Activated CD8-positive, alpha-beta memory T cell treated with anti-CD3 and anti-CD28 coated beads for 48 hours (primary cell): ENCODE measurements at places on chromosomes 16 and 17.
A peak's percentile ranks its signal among the peaks of the same experiment; 100 is the strongest.

DNA sequence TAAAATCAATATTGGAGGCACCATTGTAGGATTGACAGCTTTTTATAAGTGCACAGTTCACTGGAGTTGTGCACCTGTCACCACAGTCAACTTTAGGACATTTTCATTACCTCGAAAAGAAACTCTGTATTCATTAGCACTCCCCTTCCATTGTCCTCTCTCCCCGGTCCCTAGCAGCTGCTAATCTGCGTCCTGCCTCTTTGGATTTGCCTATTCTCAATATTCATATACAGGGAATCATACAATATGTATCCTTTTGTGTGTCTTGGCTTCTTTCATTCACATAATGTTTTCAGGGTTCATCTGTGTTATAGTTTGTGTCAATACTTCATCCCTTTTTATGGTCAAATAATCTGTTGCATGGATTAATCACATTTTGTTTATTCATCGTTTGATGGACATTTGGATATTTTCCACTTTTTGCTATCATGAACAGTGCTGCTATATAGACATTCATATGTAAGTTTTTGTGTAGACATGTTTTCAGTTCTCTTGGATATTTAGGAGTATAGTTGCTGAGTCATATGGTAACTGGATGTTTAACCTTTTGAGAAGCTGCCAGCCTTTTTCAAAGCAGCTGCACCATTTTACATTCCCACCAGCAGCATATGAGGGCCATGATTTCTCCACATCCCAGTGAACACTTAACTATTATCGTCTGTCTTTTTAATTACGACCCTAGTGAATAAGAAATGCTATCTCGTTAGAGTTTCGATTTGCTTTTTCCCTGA, 9.8 kb downstream of the DNAJA3 start:
- DNase-seq: no peak

DNA sequence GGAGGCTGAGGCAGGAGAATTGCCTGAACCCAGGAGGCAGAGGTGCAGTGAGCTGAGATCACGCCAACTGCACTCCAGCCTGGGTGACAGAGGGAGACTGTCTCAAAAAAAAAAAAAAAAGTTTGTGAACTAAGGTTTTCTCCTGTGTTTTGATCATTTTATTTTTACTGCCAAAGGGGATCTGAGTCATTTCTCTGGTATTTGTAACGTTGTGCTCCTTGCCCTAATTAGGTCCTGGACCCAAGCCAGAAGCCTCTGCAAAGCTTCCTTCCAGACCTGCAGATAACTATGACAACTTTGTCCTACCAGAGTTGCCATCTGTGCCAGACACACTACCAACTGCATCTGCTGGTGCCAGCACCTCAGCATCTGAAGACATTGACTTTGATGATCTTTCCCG, 32.1 kb downstream of the IST1 start:
- DNase-seq: no peak

- DNase-seq: no peak
These were observed 5.4 kb upstream of the KRT12 start for GRCh38 chr17:40872416-40872815.

DNA sequence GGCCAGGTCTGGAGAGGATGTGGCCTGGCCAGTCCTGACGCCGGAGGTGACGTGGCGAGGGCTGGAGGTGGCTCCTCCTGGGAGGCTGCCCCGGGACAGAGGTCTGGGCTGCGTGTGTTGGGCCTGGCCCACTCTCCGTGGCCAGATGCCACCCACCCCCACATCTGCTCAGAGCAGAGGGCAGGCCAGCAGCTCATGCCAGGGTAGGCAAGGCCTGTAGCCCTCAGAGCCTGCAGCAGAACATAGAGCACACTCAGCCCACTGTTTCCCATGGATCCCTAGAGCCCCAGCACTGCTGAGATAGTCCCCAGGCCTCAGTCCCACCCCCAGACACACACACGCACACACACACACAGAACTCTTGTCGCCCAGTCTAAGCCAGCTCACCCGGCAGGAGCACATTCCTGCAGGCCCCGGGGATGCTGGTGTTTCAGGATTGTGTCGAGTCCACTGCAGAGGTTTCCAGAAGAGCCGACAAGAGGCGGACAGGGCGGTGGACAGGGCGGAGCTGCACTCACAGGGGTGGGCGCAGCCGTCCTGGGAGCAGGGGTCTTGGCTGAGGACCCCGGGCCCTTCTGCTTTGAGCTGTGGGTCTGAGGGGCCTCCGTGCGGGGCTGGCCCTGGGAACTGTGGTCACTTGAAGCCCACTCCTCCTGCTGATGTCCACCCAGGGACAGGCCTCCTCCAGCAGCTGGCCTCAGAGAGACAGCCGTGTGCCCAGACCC, 33.4 kb downstream of the SOX8 start:
- DNase-seq: no peak

GRCh38 chr17:1294157-1294717, 14.8 kb downstream of the TRARG1 start:
- peak; percentile 36 for DNase-seq

DNA sequence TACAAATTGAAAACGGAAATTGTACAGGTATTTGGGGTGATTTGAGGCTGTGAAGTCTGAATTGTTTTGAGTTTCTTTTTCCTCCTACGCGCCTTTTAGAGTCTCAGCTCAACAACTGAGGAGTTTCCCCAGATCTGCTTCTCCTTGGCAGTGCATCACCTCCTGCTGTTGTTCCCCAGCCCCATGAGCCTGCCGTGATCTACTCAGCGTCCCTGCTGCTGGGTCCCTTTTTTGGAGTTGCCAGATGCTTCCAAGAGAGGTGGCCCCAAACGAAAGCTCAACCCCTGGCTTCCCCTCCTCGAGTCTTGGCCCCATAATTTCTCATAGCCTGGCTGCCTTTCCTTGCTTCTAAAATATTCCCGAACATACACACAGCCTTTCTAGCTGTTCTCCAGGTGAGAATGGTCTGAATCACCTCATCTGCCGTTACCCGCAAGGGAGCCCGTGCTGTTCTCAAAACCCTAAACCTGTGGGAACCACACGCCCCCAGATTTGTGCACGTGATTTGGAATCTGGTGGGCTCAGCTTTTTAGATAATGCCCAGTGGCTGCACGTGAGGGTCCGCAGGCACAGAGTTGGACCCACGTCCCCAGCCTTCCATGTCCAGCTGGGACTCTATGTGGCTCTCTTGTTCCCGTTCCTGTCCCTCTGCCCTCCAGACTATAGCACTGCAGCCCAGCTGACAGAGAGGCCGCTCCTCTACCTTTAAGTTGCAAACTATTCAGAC, 179.1 kb upstream of the CHMP6 start:
- no peak for DNase-seq

- no peak for DNase-seq
These were observed 108.9 kb downstream of the TANGO6 start for GRCh38 chr16:68951991-68952877.
